GM13977 (cell line): ENCODE measurements at places on chromosomes 13 and 19.

- DNase-seq: no peak
Measured at GRCh38 chr19:31539386-31539785, 190.2 kb upstream of the TSHZ3 start.

DNA sequence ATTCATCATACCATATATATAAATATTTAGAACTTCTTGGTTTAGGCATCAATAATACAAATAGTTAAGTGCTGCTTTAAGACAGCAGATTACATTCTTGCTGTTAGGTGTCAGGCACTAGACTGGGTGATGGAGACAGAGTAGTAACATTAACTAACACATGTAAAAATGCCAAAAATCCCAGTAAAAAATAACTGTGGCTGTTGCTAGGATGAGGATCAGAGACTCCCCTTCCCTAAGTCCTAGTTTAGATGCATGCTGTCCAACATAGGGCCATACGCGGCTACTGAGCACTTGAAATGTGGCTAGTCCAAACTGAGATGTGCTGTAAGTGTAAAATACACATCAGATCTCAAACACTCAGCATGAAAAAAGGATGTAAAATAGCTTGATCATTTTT lies 94.7 kb downstream of the CDADC1 start:
- DNase-seq: no peak

GRCh38 chr19:48670699-48671445 lies 1.9 kb downstream of the NTN5 start:
- no peak for DNase-seq

DNA sequence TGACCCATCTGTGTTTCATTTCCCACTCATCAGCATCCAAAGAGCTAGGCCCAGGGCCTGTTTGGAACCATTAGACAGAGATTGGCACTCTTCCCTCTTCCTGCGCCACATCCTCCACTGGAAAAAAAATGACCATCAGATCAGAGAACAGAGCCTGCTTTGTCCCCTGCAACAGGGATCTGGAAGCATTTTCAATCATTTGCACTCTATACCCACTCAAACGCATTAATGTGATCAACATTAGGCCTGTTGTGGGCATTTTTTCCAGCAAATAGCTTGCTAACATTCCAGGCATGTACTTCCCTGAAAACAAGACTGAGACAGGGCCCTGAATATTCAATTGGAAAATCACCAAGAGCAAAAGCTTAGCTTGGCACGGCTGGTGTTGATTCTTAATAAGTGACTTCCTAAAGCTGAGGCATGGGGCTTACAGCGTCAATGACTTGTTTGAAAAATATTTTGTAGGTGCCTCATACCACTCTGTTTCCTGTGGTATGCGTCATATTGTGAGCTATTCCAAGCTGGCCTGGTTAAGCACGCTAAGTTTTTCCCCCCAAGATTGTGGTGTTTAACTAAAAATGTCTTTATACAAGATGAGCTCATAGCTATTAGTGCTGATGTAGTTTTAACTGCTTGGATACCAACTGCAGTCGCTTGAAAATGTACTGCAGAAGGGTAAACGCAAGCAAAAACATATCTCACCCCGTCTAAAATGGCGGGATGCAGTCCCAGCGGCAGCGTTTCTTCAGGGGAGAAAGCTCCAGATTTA lies 404.4 kb downstream of the SPRY2 start:
- DNase-seq: no peak

DNA sequence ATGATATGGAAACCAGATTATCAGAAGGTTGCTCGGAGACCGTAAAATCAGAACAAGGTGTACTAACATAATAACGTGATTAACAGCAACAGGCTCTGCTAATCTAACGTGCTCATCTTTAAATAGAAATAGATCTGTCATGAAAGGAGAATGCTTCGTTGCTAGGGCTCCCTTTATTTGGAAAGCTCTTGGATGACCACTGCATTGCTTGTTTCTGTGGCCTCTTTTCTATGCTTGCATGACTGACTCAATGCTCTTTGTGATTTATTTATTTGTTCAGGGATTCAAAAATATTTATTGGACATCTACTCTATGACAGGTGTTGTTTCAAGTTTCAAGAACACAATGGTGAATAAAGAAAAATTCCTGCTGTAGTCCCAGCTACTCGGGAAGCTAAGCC lies 22.3 kb upstream of the ZDHHC20 start:
- DNase-seq: no peak
